Adipose tissue (tissue), 3 donors: ENCODE measurements at places on chromosomes 16 and 17. TPM values are rescaled to one million over a fixed set of nuclear protein-coding genes. Genes with fewer than 3 reads are reported as not detected.

The TNFRSF17 gene
- 0.20 TPM for polyA plus RNA-seq

The PDE6G gene
- 0.20 TPM for polyA plus RNA-seq

The C17orf100 gene
- polyA plus RNA-seq: 1.7 TPM

The AURKB gene
- 0.52 TPM for polyA plus RNA-seq

The CCL2 gene
- polyA plus RNA-seq: 278 TPM

The DNAH2 gene
- 0.19 TPM for polyA plus RNA-seq

The GAST gene
- not detected for polyA plus RNA-seq

The SLC52A1 gene
- polyA plus RNA-seq: not detected

The ST6GALNAC1 gene
- polyA plus RNA-seq: 0.41 TPM

The RAB26 gene
- 1.4 TPM for polyA plus RNA-seq
